ENCODE measurements at places on chromosomes 2 and 18.

GRCh38 chr2:237592425-237592980, 2.0 kb upstream of the RAB17 start:
- no peak for DNase-seq

DNA sequence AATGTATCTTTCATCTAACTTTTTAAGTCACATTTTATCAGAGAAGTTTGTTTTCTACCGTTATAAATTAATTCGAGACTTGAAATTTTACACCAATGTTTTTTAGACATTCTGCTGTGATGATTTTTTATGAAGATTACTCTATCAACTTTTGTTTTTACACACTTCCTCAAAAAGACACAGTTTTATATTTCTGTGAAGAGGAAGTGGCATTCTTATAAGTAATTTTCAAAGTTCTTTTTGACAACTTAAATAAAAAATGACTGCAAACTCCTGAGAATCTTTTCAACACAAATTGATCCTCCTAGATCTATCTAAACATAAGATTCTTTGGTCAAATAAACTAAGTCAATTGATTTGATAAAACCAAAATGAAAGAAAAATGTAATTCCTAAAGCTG, 13.7 kb downstream of the ANKRD44 start:
- no peak for DNase-seq

DNA sequence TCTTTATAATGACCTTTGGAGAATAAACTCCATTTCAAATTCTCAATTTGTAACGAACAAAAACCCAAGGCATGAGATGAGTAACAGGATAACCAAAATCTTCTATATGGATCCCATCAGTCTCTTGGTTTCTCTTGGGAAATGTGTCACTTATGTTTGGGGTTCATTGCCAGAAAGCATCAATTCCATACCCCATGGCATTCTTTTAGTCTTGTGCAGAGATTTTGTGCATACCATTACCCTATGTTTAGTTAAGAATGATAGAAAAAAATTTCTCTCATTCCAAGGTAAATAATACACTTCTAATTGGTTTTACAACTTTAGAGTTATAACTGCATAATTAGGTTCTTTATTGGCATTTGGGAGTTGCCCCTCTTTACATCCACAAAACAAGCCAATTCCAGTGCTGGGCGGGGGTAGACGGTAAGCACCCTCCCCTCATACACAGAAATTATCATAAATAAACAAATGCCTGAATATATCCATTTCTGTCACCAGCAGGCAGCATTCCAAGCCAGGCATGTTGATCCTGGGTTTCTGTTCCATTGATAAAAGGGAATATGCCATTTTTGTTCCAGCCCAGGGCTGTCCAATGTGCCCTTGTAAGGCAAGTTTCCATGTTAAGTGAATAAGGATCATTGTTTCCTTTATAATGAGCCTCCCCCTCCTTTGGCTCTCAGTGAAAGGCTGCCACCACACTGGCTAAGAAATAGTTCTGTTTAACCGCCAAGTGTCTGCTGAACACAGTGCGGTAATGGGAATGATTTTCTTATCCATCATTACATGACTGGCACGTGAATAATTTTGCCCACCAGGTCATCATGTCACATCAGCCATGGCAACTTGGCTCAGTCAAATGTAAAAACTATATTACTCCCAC, 680.1 kb upstream of the ZEB2 start:
- no peak for DNase-seq

GRCh38 chr2:57920342-57920939, 126.2 kb upstream of the VRK2 start:
- no peak for DNase-seq

DNA sequence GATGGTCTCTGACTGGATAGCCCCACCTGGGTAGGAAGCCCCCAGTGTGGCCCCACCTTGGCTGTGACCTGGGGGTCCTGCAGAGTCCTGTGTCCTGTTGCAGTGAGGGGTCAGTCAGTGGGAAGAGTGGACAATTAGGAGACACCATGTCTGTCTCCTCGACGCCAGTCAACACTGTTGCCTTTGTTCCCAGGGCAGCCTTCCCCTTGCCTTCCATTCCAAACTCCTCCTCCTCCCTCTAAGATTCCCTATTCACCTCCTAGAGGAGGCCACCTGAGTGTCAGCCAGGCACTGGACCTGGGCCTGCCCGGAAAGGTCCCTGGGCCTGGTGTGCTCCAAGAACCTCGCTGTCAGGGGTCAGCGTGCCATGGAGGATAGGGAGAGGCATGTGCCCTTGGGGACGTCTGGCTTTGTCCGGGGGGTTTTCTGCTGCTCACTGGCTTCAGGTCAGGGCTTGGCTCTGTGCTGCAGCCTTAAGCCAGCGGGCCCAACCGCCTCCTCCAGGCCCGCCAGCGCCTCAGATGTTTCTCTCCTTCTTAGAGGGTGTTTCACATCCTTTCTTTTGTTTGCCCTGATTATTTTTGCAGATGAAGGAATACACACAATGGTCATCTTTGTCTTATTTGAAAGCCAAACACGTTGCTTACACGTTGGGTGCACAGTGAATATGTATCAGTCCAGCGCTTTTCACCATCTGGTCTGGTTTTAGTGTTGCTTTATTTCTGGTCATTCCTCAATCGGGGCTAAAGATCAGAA, 68.9 kb downstream of the HPCAL1 start:
- no peak for DNase-seq

DNA sequence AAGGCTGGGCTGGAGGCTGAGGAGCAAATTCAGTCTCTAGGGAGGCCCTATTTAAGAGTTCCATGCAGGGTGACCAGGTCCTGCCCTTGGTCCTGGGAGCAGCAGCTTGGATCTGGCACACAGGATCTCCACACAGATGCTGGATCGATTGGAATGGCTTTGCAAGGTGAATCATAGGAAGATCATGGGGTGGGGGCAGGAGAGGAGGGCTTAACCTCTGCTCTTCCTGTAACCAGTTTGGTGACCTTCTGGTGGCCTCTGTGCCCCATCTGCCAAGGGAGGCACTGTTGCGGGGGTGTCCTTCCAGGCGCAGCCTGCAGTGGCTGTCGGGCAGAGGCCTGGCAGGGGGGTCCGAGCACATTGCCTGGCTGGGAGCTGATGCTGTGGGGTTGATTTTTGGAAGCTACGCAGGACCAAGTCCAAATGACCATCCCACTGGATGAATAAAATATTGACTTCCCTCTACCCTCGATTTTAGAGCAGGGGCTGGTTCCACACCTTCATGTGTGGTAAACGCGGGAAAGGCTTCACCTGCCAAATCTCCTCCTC, 79.7 kb downstream of the EDAR start:
- no peak for DNase-seq

DNA sequence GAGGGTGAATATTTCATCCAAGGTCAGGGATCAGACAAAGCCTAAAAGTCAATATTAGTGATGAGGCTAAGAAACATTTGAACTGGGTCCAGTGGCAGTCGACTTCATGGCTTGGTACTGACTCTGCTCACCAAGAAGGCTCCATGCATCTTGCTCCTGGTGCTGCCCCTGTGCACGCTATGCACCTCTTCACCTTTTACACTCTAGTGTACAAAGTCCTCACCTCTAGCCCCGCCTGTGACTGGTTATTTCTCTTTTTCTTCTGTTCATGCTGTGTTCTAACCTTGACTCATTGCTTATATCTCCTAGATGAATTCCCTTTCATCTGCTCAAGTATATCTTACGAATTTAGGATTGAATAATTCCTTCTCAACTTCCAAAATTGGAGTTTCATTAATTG, 52.4 kb upstream of the ZNF385B start:
- DNase-seq = no peak

- no peak for DNase-seq
Measured at GRCh38 chr18:13672657-13673056, 53.7 kb downstream of the FAM210A start.

DNA sequence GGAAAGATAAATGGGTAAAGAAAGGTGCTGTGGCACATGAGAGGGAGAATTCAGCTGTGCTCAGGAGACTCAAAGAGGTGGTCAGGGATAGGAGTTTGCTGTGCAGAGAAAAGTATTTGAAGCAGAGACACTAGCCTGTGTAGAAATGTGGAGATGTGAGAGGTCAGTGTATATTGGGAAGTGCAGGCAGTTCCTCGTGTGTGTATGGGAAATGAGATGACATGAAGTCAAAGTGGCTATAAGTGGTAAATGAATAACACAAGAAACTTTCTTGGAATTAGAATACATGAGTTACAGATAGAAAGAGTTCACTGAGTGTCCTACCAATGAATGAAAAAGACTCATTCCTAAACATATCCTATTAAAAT, 11.6 kb downstream of the MAP3K20 start:
- DNase-seq = no peak

- no peak for DNase-seq
Measured at GRCh38 chr2:136116813-136117390, 1.0 kb downstream of the CXCR4 start.

DNA sequence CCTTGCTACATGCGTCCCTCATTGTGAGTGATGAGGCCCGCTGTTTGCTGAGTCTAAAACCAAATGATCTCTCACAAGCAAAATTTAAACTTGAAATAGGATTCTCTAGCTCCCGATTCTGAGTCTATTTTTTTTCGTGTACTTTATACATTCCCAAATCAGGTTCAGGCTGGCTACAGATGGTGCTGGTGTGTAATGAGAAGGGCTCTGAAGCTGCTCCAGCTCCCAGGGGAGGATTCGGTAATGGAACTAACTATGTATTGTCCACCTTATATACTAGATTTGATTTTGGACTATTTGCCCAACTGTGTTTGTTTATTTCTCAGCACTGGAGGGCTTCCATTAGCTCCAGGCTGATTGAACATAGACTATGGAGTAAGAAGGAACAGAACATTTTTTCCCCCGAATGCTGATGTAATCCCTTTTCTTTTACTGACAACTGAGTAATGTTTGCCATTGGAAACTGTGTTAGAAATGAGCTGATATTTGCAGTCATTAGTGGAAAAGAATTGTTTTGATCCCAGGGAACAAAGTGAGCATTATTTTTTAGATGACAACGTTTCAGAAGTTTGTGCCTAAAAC, 274.0 kb upstream of the FIGN start:
- no peak for DNase-seq

- no peak for DNase-seq
Measured at GRCh38 chr2:223313101-223313500, 261.1 kb downstream of the KCNE4 start.

DNA sequence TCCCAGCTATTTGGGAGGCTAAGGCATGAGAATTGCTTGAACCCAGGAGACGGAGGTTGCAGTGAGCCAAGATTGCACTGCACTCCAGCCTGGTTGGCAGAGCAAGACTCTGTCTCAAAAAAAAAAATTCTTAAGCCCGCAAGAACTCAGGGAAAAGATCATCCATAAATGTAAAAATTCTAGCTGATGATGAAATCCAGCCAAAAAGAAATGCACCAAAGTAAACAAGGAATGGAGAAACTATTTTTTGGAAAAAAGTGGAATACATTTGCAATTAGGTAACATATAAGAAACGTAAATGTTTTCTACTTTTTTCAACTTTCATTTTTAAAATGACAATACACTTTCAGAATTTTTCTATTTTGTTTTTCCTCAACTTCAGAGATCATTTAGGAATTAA, 61.3 kb downstream of the ASXL2 start:
- no peak for DNase-seq

- DNase-seq = peak; percentile 30
Measured at GRCh38 chr18:10912790-10913545, 236.4 kb downstream of the PIEZO2 start.

GRCh38 chr18:27789406-27789805, 387.5 kb downstream of the CDH2 start:
- no peak for DNase-seq

DNA sequence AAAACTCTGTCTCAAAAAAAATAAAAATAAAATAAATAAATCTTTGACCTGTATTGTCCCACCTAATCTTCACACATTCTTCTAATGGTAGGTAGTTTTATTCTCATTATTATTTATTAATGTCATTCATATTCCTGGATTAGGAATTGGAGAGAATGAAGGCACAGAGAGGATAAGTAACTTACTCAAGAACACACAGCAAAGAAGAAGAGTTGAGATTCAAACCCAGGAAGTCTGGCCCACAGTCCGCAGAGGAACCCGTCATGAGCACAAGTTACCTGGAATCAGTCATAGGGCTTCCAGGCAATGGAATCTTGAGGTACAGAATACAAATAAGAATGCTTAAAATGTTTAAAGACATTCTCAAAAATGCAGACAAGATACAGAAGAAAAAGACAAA, 46.3 kb upstream of the SLC66A3 start:
- DNase-seq = no peak

DNA sequence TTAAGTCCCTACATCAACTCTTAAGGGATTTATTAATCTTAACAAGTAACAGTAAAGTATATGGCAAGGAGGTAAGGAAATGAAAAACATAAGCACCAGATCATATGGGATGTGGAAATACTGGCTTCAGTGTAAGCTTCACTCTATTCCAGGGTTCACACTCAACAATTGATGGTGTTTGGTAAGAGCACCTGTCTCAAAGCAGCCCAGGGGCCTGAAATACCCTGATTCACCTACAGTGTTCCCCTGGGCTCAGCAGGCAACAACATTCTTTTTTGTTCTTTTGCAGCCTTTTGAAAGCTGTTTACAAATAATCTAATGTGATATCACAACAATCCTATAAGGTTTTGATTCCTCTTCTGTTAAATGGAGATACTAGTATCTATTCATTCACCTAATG, 1.2 kb upstream of the MLPH start:
- no peak for DNase-seq

DNA sequence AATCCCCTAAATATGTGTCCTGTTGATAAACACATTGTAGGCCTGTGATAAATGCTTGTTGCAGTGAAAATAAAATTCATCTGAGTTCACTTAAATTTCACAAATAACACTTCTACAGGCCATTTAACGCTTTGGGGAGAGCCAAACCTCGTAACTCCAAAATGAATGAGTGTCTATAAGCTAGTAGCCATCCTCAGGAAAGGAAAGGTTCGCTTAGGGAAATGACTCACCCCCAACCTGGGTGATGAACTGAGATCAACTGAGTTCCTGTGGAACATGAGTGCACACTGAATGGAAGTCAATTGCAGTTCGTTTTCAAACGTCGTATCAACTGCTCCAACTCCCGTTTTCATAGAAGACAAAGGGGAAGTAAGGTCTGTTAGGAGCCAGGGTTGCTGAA, 527.6 kb upstream of the ID2 start:
- no peak for DNase-seq

GRCh38 chr2:206408323-206409320, 34.7 kb upstream of the ADAM23 start:
- no peak for DNase-seq

DNA sequence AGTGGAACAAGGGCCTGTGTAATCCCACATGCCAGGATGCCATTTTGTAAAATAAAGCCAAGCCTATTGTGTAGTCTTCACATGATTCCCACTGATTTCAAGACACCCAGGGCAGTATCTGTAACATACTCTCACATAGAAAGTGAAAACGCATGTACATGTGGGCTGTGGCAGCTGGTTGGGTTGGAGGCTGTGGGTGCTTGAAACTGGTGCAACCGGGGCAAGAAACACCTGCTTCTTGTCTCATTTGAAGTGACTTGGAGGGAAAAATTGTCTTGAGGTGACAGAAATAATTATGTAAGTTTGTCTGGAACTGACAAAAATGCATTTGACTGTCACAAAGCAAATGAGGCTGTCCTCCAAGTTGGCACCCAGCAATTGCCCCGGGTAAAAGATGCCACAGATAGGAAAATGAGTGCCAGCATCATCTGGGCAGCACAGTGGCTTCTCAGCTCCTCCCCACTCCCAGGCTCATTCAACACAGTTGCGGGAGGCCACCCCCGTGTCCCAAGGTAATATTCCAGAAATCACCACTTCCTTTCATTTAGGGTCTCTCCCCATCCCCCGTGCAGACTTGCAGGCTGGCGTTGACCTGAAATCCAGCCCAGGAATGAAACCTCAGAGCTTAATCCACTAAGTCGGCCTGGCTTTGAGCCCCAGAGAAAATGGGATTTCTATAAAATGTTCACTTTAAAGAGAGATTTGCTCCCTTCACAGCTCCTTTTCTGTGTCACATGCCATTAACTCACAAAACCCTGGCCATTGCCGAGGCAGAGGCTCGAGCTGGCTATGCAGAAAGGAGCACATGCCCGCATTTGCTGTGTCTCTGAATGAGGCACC, 293.9 kb upstream of the PARD3B start:
- no peak for DNase-seq
